ENCODE measurements at places on chromosomes 13 and 19.

GRCh38 chr19:16435238-16435917, 36.4 kb downstream of the EPS15L1 start:
- no peak for DNase-seq

DNA sequence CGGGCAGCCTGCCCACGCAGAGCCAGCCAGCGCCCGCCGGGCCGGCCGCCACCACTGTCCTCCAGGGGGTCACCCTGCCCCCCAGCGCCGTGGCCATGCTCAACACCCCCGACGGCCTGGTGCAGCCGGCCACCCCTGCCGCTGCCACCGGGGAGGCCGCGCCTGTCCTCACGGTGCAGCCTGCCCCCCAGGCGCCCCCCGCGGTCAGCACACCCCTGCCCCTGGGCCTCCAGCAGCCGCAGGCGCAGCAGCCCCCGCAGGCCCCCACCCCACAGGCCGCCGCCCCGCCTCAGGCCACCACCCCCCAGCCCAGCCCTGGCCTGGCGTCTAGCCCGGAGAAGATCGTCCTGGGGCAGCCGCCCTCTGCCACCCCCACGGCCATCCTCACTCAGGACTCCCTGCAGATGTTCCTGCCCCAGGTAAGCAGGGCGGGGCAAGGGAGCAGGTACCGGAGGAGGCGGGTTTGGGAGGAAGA, 32.3 kb upstream of the EHD2 start:
- no peak for DNase-seq

DNA sequence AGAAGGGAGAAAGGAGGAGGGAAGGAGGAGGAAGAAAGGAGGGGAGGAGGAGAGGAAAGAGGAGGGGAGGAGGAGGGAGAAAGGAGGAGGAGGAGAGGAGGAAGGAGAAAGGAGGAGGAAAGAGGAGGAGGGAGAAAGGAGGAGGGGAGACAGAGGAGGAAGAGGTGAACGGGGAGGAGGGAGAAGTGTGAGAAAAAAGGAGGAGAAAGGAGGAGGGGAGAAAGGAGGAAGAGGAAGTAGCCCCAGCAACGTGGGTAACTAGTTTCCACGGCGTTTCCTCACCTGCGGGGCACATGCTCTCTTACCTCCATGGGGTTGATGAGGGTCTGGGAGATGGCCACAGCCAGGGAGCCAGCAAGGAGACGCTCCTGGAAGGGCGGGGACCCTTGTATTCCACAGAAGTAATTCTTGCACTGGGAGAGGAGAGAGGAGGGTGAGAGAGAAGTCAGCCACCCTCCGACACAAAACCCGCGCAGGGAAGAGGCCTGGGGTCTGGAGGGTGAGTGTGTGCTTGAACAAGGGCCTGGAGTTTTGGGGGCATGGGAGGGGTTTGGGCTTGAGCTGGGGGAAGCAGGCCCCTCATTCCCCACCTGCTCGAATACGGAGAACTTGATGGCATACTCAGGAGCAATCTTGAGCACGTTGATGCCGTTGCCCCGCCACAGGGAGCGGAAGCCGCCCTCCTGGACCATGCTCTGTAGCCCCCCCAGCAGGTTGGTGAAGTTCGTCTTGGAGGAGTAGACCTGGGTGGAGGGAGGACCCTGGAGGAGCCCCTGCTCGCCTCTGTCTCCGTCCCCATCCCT, 3.9 kb downstream of the SLC25A41 start:
- no peak for DNase-seq

GRCh38 chr19:11551603-11552235, 7.3 kb downstream of the ELOF1 start:
- DNase-seq: peak; percentile 39

GRCh38 chr19:56162258-56162657, 13.6 kb upstream of the GALP start:
- no peak for DNase-seq

- no peak for DNase-seq
Observed at GRCh38 chr19:10882108-10882457, 10.7 kb downstream of the CARM1 start.

- no peak for DNase-seq
Observed at GRCh38 chr19:19338082-19338481, 17.5 kb downstream of the MAU2 start.

GRCh38 chr13:107157271-107157670, 589.3 kb upstream of the ARGLU1 start:
- DNase-seq: no peak

DNA sequence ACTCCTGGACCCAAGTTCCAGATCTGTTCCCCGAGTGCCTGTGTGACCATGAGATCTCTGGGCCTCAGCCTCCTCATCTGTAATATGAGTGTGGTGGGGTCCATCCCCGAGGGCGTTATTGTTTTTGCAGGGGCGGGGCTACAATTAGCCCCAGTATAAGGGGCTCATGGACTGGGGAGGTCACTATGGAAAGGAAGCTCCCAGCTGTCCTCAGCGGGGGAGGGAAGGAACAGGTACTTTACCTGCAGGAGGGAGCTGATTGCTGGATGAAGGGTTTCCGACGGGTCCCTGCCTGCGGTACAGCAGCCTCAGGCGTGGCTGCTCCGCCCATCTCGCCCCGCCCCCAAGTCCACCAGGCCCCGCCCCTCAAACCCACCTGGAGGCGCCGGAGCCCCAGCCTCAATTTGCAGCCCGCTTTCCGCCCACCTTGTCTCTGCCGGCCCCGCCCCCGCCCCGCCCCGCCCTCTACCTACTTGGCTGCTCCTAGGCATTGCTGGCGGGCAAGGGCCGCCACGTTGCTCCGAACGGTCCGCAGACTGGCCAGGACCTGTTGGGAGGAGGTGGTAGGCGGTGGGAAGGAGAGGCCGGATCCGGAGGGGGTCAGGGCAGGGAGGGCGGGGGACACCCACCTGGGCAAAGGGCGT, 5.5 kb downstream of the PDE4C start:
- DNase-seq: no peak

- no peak for DNase-seq
Observed at GRCh38 chr19:3459089-3459881, 21.0 kb downstream of the SMIM24 start.

DNA sequence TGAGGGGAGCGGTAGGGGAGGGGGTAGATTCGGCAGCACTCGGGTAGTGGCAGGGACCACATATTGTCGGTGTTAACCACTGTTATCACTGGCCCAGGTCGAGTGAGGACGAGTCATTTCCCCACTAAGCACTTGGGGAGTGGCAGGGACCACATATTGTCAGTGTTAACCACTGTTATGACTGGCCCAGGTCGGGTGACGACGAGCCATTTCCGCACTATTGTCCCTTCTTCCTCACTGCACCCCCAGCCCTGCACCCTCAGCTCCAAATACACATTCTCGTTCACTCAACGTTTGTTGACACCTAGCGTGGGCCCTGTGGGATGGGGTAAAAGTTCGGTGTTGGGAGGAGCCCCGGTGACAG, 467 bp upstream of the CLN5 start:
- DNase-seq: peak; percentile 68

GRCh38 chr13:49388091-49388635, 55.7 kb downstream of the CAB39L start:
- no peak for DNase-seq

GRCh38 chr19:29429581-29429980, 96.2 kb upstream of the VSTM2B start:
- no peak for DNase-seq

GRCh38 chr13:38366954-38367645, 17.4 kb downstream of the UFM1 start:
- DNase-seq: no peak

GRCh38 chr19:39402346-39403300, 4.0 kb upstream of the ZFP36 start:
- peak; percentile 87 for DNase-seq

DNA sequence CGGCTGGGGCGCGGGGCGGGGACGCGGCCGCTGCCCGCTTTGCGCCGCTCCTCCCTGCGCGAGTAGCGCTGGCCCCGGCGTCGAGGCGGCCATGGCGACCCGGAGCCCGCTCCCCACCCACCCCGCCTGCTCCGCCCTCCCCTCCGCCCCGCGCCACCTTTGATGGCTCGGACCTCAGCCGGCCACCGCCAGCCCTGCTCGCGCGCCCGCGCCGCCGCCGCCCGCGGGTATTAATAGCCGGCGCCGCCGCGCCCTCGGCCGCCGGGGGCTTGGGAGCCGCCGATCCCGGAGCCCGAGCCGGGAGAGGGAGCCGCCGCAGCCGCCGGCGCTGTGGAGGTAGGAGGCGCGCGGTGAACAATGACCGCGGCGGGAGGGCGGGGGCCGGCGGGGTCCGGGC, 261 bp downstream of the FARP1 start:
- no peak for DNase-seq

- no peak for DNase-seq
Observed at GRCh38 chr13:91889641-91890040, 491.2 kb downstream of the GPC5 start.

- no peak for DNase-seq
Observed at GRCh38 chr19:50314724-50315708, 14.2 kb downstream of the KCNC3 start.

DNA sequence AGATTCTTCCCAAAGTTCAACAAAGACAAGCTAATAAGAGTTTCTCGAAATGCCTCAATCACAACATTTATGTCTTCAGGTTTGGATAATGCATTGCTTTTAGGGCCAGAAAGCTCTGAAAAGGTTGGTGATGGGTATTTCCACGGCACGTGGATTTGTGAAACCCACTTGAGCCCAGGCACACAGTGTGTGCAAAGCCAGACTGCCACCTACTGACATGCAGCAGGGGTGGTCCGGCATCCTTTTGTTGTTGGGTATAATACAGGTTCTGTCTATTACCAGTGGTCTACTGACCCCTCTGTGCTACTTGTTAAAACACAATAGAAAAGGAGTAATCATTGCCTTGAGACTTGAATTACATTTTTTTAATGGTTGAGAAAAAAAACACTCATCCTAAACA, 225.6 kb downstream of the RAP2A start:
- no peak for DNase-seq

DNA sequence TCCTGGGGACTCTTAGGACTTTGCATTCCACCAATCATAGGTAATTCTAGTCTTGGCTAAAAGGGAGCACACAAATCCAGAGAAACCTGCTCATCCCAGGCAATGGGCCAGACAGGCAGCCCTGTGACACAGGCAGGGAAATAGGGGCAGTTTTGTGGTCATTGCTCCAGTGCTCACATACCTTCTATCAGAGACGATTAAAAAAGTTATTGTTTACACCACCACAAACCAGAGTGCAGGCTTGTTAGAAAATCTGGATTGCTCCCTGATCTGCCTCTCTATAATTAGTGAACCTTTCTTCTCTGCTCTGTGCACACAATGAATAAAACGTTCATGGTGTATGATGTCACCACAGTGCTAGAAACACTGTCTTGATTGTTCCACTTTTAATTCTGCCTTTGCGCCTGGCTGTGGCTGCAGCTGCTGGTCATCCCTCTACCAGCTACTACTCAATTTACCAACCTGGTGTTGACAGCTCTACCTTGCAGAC, 121.6 kb upstream of the SPATA13 start:
- no peak for DNase-seq

DNA sequence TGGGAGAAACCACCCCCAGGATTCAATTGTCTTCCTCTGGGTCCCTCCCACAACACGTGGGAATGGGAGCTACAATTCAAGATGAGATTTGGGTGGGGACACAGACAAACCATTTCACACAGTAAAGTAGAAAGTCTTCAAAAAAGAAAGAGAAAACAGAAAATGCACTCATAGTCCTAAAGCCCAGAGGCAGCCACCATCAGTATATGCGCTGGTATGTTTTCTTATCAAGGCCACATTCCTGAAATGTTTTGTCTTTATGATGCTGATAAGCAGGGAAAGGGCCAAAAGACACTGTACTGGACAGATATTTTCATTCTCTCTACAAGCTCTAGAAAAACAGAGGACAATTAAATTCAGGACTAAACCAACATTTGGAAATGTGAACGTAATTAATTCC, 375.8 kb upstream of the TSHZ3 start:
- DNase-seq: no peak

- DNase-seq: peak; percentile 86
Observed at GRCh38 chr13:26253787-26254582, at the start of gene CDK8. CDK8 (plus strand) TSS chr13:26254129; CDS start chr13:26254642, 513 bp downstream.

GRCh38 chr13:89955773-89956172, 1391.7 kb upstream of the MIR17HG start:
- no peak for DNase-seq

Data from activated naive CD8-positive, alpha-beta T cell treated with anti-CD3 and anti-CD28 coated beads, Interleukin-2, amount 50 U/mL, for 24 hours (primary cell).